ENCODE measurements at places on chromosomes 11 and 22.

- DNase-seq = no peak
These were observed 1004.1 kb downstream of the OPCML start for GRCh38 chr11:132528181-132528580.

- DNase-seq = no peak
These were observed 18.1 kb upstream of the CADM1 start for GRCh38 chr11:115522302-115522701.

DNA sequence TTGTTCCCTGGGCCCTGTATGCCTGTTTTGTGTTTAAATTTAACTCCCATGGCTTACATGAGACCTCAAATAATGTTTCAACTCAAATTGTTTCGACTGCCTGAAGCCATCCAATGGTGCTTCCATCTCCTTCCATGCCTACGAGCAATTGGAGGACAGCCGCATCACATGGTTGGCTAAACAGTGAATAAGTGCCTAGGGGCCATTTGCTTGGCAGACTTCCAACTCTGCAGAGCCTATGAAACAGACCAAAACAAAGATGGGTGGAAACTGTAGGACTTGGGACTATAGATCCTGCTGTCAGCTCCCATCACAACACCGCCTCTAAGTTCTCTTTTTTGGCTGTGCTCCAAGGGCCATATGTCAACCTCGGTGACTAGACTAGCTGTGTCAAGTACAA lies 84.1 kb downstream of the PARVA start:
- DNase-seq = no peak

GRCh38 chr11:83403691-83404389 lies 117.7 kb upstream of the CCDC90B start:
- DNase-seq = no peak

DNA sequence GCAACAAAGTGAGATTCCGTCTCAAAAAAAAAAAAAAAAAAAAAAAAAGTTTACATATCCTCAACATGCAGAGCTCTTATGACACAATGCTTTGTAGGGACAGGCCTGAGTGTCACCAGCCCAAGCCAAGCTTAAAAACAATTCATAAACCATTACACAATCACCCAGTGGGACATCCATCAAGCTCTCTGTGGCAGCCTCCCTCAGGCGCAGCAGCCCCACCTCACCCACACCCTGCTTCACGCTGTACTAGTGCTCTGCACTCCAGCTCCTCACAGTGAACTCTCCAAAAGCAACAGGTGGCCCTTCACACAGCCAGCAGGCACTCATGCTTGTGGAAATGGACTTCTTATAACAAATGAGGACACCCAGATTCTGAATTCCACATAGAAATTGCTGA lies 3.5 kb upstream of the FOXRED2 start:
- no peak for DNase-seq

GRCh38 chr11:81802591-81802990 lies 931.1 kb downstream of the FAM181B start:
- no peak for DNase-seq

- DNase-seq = no peak
These were observed 6.4 kb downstream of the ATG2A start for GRCh38 chr11:64910451-64911093.

Data from suppressor macrophage (primary cell).